ENCODE measurements at places on chromosomes 7 and 10.

DNA sequence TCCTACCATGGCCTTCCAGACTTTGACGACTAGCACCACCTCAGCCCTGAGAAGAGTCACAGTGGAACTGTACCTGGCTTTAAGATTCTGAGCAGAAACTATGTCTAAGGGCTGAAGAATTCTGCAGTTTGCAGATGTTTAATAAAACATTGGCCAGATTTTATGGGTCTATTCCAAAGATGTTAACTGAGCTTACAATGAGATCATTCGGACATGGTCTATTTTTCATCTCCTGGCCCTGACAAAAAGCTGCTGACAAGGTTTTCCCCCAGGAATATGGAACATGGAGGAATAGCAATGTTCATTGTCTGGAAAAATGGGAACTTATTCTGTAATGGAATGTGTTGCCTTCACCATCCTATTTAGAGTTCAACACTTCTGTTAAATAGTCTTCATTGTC is 66.4 kb downstream of the PTF1A start:
- no peak for DNase-seq

DNA sequence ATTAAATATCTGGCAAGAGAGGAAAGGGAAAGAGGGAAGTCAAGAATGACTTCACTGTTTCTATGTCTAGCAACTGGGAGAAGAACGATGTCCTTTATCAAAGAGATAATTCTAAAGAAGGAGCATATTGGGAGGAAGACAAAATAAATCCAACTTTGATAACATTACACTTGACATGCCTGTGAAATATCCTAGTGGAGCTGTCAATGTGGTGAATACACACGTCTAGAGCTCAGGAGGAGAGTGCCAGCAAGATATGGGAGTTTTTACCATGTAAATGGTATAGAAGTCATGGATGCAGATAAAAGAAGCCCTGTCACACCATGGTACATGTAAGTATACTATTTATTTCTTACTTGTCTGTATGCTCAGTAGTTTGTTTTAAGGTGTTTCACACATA is 356.7 kb downstream of the HPSE2 start:
- DNase-seq: no peak

DNA sequence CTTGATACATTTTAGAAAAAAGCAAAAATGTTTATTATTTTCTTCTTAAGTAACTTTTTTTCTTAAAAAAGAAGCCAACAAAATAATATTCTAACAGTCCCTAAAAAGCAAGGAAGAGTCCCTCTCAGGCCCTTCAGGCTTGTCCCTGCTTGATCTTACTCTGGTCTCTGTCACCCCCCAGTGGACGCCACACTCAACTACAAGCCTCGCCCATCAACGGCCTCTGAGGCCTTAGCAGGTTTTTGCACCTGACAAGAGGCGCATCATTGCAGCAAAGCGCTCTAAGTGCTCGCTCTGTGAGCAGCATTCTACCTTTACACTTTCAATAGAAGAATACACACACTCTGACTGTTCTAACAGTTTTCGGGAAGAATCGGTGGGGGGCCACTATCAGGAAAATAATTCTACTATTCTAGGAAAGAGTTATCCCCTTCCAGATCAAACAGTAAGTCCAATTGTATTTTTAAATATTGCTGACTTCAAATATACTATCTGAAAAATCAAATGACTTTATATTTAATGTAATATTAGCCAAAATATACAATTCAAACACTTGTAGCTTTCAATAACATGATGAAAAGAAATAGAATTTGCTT is 139.2 kb downstream of the USP6NL start:
- DNase-seq: peak; percentile 72

DNA sequence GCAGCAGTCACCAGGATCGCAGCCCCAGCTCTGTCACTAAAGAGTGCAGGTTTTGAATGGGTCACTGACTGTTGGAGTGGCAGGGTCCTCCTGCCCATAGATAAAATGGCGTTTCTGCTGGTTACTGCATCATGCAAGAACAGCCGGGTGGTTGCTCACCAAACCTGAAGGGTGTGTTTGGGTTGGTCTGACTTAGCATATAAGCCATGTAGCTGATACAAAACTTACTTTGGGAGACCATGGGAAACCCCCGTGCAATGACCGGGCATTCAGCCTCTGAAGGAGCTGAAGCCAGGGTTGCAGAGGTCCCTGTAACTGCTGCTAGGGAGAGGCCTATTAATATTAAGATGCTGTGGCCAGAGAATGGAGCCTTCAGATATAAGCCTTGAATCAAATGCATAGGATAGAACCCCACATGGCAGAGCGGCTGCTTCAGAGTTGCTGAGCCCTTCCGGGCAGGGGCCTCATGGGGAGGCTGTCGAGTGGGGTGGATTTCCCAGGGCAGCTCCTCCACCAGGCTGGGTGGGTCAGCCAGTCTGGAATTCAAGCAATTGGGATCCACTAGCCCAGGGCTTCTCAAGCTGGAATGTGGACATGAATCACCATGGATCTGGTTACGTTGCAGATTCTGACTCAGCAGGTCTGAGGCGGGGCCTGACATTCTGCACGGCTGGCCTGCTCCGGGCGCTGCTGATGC is 70.9 kb upstream of the CTBP2 start:
- DNase-seq: no peak

- DNase-seq: no peak
Observed at GRCh38 chr7:2474813-2475677, 1.2 kb downstream of the GRIFIN start.

- DNase-seq: no peak
Observed at GRCh38 chr7:2553108-2553507, 2.2 kb downstream of the BRAT1 start.

DNA sequence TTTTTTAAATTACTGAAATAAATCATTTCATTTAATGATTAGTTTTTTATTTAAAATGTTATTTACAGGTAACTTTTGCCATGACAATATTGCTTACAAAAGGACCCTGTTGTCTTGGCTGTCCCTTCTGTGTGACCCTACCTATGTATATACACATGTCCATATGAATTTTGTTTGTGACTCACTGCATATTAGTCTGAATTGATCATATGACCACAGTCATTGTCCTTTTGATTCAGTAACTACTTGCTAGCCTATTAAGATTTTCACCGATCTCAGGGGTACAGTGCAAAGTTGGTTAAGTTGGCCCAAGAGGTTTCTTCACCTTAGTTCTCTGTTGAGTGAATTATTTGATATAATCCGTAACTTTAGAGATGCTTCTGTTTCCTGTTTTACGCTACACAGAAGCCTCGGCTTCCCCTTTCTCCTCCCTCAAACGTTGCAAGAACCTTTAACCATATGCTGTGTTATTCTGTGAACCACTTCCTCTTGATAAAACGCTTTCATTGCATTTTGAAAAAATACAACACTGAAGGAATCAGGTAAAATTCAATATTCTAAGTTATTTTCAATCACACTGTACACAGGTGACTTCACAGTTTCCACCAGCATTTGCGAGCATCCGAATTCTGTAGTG is 43.9 kb downstream of the APBB1IP start:
- DNase-seq: no peak

- no peak for DNase-seq
Observed at GRCh38 chr7:47816647-47817046, 131.6 kb downstream of the PKD1L1 start.

GRCh38 chr7:126411032-126411820 is 841.5 kb downstream of the GRM8 start:
- DNase-seq: no peak

DNA sequence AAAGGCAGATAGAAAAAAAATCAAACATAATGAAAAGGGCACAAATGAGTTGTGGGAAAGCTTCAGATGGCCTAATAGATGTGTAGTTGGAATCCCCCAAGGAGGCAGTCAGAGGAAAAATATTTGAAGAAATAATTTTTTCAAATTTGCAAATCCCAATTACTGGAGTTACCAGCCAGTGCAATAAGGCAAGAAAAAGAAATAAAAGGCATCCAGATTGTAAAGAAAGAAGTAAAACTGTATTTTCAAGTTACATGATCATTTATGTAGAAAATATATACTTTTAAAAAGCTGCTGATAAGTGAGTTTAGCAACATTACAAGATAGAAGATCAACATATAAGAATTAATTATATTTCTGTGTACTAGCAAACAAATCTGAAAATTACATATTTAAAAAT is 329.0 kb downstream of the SDK1 start:
- no peak for DNase-seq

DNA sequence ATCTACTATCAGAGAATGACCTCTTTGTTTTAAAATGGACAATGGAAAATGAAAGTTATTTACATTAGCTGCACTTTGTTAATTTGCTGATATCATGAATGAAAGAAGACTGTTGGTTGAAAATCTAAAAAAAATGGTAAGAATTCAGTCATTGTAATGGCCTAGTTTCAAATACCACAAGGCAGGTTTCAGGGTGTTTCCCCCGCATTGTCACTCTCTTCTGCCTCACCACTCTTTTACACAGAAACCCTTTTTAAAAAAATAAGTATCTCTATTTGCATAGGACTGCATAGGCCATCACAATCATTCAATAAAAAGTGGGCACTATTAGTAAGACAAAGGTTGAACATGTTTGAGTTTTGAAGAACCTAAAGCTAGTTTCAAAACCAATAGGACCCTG is 737.1 kb downstream of the INHBA start:
- DNase-seq: no peak

DNA sequence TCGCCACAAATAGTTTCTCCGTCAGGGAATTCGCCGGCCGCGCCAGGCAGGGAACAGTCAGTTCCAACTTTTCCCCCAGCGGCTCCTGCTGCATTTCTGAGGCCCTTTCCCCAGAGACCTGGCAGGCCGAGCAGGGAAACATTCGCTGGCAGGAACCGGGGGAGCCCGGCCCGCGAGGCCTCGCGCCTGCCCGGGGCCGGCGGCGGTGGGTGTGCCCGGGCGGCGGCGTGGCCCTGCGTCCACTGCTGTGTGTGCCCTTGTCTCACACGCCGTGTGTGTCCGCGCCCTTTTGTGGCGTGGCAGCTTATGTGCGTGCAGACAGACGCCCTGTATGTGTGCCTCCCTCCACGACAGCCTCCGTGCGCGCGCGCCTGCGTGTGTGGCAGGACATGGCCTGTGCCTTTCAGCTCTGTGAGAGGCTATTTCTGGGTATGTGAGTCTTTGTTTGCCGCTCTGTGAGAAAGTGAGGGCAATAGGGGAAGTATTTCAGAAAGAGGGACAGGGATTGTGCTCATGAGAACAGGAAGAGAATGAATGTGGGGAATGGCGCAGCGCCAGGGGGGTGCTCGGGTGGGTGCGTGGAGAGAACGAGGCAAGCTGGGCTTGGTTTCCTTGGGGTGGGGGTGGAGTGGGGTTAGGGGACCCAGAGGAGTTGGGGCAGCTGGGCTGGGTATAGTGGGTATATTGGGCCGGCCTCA is 689 bp upstream of the SMARCD3 start:
- no peak for DNase-seq

GRCh38 chr7:116885724-116886123 is 23.3 kb downstream of the CAPZA2 start:
- DNase-seq: no peak

DNA sequence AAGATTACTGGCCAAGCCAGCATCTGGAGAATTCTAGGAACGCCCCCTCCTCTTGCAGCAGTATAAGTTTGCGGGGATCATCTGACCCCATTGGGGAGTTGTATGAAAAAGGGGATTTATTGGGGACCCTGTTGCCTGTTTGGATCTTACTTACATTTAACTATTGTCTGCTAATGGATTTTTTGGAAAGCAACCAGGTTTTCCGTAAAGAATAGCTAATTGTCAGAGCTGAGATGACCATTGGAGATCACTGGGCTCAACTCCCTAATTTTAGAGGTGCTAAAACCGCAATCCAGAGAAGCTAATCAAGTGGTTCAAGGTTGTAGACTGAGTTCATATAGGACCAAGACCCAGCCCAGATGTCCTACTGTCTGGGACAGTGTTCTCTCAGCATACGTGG is 38.8 kb downstream of the HTRA1 start:
- no peak for DNase-seq

GRCh38 chr10:86979296-86979818 is 11.1 kb downstream of the ADIRF start:
- DNase-seq: no peak

DNA sequence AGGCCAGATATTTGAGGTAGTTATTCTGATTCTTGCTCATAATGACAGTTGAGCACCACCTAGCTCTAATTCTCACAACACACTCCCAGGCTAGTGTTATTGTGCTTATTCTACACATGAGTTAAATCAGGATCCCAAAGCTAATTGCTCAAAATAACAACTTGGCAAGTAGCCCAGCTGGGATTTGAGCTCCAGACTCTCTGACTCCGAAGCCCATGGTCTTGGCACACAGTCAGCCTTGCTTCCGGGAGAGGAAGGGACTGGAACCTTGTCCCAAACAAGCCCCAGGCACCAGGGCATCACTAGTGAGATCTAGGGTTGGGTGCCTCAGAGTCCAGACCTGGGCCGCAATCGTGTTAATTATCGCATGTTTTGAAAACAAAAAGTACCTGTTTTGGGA is 101.4 kb downstream of the GPAM start:
- DNase-seq: no peak

GRCh38 chr10:75121322-75121721 is 9.9 kb downstream of the SAMD8 start:
- no peak for DNase-seq

- DNase-seq: no peak
Observed at GRCh38 chr7:99848420-99849216, 20.8 kb downstream of the CYP3A43 start.

DNA sequence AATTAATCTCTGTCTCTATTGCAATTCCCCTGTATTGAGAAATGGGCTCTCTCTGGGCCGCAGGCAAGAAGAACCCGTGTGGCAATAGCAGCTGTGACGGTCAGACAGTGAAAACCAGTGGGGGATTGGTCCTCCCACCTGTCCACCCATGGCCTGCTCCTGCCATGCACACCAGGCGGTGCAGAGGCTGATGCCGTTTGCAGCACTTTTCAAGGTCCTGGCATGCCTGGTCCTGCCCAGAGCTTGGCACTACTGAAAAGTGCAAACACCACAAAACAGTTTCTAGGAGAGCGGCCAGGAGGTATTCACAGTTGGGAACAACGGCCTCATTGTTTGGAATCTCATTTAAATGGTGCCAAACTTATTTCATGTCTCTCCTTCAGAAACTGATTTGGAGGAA is 41.5 kb downstream of the PSPH start:
- no peak for DNase-seq

GRCh38 chr7:47460251-47460989 is 121.5 kb downstream of the TNS3 start:
- DNase-seq: no peak

GRCh38 chr10:33065111-33065510 is 107.1 kb upstream of the ITGB1 start:
- DNase-seq: no peak

DNA sequence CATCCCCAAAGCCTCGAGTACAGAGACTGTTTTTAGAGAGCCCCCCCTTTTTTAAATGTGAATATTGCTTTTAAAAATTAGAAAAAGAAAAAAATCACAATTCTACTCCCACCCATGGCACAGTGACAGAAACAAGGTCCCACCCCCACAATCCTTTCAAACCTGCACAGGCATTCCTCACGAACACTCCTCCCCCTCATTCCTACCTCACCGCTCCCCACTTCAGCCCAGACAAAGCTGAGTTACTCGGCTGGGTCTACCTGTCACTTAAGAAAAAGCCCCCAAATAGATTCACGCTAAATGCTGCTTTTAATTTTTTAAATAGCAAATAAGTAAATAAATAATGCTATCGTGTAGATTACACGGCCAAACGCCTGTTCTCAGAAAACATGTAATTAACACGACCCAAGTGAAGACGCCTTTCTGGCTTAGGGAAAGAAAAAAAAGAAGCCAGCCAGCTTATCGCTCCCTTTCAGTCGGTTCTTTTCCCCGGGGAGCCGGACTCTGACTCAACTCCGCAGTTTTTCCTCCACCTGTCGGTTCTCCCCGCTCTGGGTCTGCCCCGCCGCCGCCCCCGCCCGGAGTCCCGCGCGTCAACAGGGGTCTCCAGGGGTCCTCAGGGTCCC is 739 bp downstream of the MPP7 start:
- DNase-seq: no peak

- no peak for DNase-seq
Observed at GRCh38 chr10:6813856-6814255, 233.8 kb upstream of the PRKCQ start.
